ENCODE measurements at places on chromosomes 4 and X.

GRCh38 chr4:173161311-173161710 lies 7.3 kb upstream of the GALNT7 start:
- DNase-seq = no peak

DNA sequence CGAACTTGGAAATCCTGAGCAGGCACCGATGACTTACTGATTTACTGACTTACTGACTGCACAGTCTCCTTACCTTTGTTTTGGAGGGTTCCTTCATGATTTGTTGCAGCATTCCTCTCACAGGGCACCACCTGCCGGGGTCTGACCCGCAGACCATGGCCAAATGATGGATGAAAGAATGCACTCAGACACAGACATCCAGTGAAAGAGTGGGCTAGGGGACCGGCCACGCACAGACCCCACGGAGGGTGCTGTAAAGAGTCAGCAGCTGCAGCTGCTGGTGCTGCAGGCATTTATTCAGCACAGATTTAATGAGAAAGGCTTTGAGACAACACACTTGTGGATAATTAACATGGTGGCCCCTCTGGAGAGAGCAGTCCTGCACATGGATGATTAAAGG lies 3.4 kb downstream of the MAGEB5 start:
- no peak for DNase-seq

DNA sequence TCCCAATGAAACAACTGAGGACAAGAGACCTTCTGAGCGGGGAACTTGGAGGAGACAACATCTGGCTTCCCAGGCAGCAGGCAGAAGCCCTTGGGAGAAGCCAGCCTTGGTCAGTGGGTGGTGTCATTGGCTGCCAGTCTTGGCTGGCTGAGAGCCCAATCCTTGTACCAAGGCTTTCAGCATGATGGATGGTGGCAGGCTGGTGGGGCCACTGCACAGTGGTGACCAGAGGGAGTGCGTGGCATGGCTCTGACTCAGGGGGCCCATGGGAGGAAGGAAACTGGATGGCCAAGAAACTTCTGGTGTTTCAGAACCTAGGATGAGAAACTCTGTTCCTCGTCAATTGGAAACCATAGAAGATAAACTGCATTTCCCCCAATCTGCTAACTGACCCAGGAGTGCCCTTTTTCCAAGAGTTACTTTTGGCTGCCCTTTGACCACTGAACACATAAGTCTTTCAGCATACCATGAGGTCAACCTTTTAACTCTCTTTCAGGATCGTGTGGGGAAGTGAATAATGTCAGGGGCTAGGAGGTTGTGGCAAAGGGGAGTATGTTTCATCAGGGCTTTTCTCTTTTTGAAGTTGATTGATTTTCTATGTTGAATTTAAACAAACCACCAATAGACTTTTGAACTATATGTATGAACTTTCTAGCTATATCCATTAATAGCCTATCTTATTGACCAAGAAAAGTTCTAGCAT lies 60.9 kb downstream of the SOWAHB start:
- no peak for DNase-seq

- DNase-seq = no peak
These were observed 1.5 kb downstream of the SPANXN4 start for GRCh38 chrX:143027275-143027674.

GRCh38 chrX:50002067-50002714 lies 79.8 kb downstream of the CLCN5 start:
- no peak for DNase-seq

- DNase-seq = no peak
These were observed 678 bp downstream of the BMP3 start for GRCh38 chr4:81030981-81031791.

- peak; percentile 82 for DNase-seq
These were observed 737.1 kb downstream of the FAT4 start for GRCh38 chr4:126051689-126052424.

GRCh38 chr4:70712604-70713452 lies 8.9 kb upstream of the RUFY3 start:
- DNase-seq = no peak
